Activated CD4-positive, alpha-beta T cell treated with anti-CD3 and anti-CD28 coated beads, Interleukin-2, Interleukin-6, amounts not matched to agents 100 ng/mL and 50 ng/mL, durations not matched to agents 16 hours and 8 hours (primary cell): ENCODE measurements at places on chromosomes 5 and 9.

- DNase-seq = no peak
Observed at GRCh38 chr5:170046241-170046640, 59.5 kb upstream of the FOXI1 start.

- peak; percentile 48 for DNase-seq
Observed at GRCh38 chr9:76704593-76705204, 59.5 kb upstream of the PCA3 start.

DNA sequence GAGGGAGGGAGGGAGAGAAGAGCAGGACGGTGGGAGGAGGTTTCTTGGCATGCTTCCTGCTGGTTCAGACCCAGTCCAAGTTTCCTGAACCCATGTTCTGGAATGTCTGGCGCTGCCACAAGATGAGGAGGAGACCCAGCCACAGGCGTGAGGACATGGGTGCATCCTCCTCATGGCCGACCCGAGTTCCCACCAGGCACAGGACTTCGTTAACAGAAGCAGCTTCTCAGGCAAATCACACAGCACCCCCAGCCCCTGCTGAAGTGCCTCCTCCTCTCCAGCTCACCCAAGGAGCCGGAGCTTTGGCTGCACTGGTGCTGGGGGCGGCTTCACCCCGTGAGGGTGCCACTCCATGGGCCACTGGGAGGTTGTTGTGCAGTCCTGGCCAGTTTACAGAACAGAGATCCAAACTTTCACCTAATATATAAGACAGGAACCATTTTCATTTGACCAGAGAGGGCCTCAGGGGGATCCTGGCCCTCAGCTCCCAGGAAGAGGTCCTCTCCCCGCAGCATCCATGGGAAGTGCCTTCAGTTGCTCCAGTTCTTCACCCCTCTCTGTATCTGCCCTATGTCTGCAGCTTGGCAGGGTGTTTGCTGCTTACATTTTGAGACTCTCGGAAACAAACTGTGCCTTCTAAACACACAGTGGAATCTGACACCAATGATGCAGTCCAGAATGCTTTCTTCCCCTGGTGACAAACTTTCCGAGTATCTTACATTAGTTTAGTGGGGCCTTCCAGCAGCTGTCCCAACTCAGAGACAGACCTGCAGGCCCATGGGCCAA is 10.2 kb upstream of the NKD2 start:
- no peak for DNase-seq

DNA sequence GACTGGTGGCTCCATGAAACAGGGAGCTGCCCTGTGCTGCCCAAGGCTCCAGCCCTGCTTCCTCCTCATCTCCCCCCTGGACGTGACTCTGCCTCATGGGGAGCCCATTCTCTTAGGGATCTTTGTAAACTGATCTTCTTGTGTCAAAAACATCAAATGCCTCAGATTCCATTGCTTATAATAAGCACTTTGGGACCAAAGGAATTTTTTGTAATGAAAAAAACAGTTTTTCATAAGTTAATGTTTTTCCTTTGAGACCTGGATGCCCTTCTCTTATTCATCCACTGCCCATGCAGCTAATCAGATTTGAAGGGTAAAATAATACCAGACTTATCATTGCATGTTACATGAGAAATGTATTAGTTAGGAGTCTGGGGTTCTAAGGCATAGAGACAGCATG is 41.7 kb downstream of the PALM2AKAP2 start:
- DNase-seq = no peak

GRCh38 chr5:135178476-135179155 is 144.6 kb upstream of the PITX1 start:
- no peak for DNase-seq

- DNase-seq = no peak
Observed at GRCh38 chr9:5786370-5787127, 46.4 kb downstream of the ERMP1 start.
